ENCODE measurements at places on chromosomes 7 and 10.
A peak's percentile ranks its signal among the peaks of the same experiment; 100 is the strongest.

DNA sequence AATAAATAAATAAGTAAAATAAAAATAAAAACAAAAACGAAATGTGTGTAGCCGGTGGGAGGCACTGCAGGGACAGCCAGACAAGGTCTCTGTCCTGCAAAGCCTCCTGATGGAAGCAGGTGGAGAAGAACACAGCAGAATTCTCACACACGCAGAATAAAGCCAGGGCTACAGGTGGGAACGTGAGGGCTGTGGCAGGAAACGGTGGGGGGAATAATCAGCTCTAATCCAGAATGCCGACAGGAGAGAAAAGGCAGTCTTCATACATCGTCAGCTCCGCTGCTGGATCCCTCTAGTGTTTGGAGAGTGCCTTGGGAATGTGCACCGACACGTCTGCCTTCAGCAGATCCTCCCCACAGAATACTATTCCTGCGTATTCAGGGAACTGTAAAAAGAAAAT, 6.8 kb upstream of the SNX8 start:
- DNase-seq = no peak

DNA sequence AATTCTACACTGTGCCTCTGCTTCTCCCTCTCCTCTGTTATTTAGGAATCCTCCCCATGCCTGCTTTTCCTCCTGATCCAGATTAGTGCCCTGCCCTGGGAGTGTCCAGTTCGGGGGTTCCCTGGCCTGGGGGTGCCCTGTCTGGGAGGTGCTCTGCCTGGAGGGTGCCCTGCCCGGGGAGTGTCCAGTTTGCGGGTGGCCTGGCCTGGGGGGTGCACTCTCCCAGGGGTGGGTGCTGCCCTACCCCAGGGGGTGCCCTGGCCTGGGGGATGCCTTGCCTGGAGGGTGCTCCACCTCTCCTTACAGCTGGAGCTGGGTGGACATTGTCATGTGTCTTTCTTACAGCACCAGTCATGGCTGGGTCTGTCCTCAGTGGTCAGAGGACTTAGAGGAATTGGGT, 20.2 kb downstream of the RAMP3 start:
- no peak for DNase-seq

GRCh38 chr10:71270301-71271220, 48.5 kb upstream of the SLC29A3 start:
- no peak for DNase-seq

DNA sequence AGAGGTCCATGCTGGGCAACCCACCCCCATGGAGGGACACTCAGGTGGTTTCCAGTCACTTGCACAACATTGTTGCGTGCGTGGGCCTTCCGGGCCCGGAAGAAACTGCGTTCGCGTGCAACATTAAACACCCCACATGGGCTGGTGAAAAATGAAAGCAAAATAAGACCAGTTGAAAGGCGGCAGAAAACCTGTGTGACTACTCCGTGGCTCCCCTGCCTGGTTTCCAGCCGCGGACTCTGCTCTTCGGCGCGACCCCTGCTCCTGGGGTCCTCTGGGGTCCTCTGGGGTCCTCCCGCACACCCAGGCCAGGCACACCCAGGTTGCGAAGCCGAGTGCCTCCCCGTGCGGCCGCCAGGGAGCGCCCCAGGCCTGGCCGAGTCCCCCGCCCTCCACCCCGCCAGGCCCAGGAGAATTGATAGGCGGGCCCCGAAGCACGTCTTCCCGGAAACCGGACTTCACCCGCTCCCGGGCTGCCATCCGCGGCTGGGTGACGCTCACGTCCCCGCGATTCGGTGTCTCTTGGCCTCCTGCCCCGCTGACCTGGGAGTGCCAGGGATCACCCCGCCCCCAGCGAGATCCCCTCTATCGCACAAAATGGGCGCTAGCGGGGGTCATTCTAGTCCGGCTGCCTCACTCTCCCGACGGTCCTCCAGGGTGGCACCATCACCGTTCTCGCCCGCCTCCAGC, 1.9 kb upstream of the SH2D4B start:
- peak; percentile 74 for DNase-seq

All from stimulated activated CD4-positive, alpha-beta T cell treated with anti-CD3 and anti-CD28 coated beads, Interleukin-4, amount 100 ng/mL, for 4 hours (primary cell).